ENCODE measurements at places on chromosomes 5 and 9. TPM values are rescaled to one million over a fixed set of nuclear protein-coding genes. Genes with fewer than 3 reads are reported as not detected.

Gene OR1J2
- polyA plus RNA-seq = not detected

Gene CBY3
- 0.64 TPM for polyA plus RNA-seq

Gene SAPCD2
- 0.38 TPM for polyA plus RNA-seq

Gene ADAM19
- 45.1 TPM for polyA plus RNA-seq

Gene EGFL7
- not detected for polyA plus RNA-seq

Gene HAPLN1
- polyA plus RNA-seq = not detected

Gene DIAPH1
- polyA plus RNA-seq = 57.6 TPM

Gene PRDM9
- polyA plus RNA-seq = not detected
